ENCODE measurements at places on chromosomes 1 and 21.

- no peak for DNase-seq
These were observed 62.8 kb upstream of the PRRC2C start for GRCh38 chr1:171422511-171422910.

- DNase-seq: no peak
These were observed 18.7 kb downstream of the AK4 start for GRCh38 chr1:65166572-65167305.

GRCh38 chr21:20814090-20814489, 184.1 kb upstream of the NCAM2 start:
- no peak for DNase-seq

DNA sequence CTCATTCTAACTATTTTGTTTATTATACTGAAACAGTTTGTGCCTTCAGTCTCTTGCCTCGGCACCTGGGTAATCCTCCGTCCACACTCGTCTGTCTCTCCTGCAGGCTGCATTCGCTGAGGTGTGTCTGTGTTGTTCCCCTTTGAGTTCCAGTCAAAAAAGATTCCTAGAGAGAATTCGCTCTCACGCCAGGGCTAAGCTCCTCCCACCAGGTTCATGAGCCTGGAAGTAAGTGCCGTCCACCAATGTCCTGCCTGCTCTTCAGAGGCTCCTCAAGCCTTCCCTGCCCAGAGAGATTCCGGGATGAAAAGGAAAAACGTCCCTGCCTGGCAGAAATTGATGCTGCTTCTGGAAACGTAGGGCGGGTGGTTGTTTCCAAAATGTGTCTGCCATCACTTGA, 12.9 kb downstream of the KIAA2013 start:
- DNase-seq: no peak

GRCh38 chr1:25651824-25652741, 35.5 kb downstream of the MAN1C1 start:
- no peak for DNase-seq

GRCh38 chr1:215141460-215141859, 58.9 kb downstream of the KCNK2 start:
- no peak for DNase-seq

DNA sequence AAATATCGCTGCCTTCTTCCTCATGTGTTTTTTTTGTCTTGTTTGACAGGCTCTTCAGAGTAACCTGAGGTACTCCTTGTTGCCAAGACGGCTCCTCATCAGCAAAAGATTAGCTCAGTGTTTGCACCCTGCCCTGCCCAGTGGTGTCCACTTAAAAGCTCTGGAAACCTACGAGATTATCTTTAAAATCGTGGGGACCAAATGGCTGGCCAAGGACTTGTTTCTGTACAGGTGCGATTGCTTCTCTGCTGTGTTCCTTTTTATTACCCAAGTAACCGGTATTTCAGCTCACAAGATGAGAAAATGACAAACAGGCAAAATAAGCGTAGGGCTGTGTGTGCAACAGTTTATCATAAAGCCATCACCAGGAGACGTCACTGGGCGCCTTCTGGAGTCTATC, 42.4 kb downstream of the DOP1B start:
- no peak for DNase-seq

DNA sequence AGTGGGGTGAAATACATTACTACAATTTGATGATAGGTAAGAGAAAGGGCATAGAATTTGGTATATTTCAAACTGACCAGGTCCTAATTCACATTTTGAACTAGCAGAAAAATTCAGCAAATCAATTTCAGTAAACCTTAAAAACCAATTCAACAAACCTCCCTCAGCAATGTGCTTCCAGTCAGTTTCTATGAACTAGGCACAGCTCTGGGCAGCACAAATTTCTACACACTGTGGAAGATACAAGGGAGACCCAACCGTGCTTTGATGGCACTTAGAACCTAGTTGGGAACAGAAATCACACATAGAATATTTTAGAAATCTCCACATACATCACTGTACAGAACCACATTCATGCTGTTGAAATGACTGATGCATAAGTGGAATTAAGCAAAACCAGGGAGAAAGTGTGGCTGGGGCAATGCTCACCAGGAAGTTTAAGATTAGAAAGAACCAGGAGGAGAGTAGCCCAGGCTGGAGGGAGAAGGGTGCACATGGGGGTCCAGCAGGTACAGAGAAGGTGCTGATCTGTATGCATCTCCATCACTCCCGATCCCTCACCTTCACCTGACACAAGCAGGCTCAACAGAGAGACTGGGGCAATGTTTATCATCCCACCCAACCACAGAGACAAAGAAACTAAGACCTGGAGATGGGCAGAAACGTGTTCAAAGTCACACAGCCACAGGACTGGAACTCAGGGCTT, 14.8 kb downstream of the C1orf226 start:
- DNase-seq: no peak

DNA sequence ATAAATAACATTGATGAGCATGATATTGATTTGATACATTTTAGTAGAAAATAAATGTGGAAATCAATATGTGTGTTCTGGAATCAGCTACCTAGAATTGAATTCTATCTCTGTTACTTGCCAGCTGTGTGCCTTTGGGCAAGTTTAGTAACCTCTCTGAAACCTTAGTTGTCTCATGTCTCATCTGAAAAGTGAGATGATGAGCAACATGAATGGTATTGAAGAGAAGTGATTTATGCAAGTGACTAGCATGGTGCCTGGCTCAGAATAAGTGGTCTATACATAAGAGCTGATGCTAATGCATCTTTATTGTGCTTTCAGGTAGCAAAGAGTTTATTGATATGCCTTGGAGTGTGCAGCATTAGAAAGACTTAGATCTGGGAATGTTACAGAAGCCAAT, 383.3 kb downstream of the PRDM2 start:
- no peak for DNase-seq

DNA sequence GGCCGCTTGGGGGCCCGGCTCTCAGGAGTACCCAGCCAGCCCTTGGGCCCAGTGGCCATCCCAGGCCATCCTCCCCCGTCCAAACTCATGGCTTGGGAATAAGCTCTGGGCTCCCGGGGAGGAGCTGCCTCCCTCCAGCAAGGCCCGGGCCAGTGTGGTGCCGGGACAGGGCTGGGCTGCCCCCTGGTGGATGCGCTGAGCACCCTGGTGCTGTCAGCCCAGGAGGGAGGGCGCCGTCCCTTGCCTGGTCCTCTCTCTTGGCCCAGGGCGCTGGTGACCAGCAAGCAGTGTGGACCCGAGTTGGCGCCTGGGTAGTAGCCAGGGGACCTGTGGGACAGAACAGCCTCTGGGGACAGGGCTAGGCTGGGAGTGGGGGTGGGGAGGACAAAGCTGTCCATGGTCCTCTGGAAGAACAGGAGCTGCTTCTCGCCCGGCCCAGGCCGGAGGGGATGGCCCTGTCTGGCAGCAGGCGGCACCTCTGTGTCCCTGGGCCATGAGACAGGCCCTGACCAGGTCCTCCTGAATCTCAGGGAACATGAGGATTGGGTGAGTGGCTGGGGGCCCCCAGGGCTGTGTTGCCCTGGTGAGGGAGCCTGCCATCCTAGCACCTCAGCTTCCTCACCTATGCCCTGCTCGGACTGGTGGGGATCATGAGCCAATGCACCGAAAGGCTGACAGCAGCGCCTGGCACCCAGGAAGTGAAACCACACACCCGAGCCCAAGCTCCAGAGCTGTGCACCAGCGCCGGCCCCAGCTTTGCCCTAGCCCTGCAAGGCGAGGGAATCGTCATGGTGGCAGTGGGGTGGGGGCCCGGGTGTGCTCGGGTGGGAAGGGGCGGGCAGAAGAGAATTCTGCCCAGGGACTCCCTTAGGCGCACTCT, 9.4 kb downstream of the MORN1 start:
- DNase-seq: peak; percentile 63

DNA sequence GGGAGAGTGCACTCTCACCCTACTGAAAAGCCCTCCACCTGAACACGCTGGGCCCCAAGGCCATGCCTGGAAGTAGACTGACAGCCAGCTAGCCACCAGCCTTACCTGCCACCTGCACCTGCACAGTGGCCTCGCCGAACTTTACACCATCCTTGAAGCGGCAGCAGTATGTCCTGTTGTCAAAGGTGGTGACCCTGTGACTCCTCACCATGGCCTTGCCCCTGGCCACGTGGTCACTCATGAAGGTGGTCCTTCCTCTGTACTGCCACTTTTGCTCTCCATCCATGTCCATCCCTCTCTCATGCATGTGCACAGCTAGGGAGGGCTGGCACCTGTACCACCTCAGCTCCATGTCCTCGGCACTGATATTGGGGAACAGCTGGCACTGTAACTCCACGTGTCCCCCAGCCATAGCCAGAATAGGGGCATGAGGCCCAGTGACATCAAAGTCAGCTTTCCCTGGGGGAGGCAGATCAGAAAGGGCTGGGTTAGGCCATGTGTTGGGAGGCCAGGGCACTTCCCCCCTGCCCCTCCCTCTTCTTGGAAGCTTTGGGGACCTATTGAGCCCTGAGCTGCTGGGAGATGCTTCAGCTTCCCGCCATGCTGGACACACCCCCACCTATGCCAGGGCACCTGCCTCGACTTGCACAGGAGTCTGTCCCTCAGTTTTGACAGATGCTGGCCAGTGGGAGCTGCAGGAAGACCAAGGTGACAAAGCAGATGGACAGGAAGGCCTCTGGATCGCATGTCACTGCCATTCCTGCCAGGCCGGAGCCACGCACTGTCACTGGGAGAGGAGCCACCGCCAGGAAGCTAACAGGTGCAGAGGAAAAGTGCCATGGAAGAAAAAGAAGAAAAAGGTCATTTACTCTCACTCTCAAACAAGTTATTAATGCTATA, 24.6 kb downstream of the RNF187 start:
- DNase-seq: no peak

DNA sequence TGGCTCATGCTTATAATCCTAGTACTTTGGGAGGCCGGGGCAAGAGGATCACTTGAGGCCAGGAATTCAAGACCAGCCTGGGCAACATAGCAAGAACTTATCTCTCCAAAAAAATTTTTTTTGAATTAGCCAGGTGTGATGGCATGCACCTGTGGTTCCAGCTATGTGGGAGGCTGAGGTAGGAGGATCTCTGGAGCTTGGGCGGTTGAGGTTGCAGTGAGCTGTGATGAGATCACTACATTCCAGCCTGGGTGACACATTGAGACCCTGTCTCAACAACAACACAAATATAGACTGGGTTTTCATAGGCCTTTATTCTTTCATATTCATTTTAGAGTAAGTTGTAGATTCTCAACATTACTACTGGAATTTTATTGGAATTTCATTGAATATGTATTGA, 12.8 kb downstream of the MED18 start:
- no peak for DNase-seq

DNA sequence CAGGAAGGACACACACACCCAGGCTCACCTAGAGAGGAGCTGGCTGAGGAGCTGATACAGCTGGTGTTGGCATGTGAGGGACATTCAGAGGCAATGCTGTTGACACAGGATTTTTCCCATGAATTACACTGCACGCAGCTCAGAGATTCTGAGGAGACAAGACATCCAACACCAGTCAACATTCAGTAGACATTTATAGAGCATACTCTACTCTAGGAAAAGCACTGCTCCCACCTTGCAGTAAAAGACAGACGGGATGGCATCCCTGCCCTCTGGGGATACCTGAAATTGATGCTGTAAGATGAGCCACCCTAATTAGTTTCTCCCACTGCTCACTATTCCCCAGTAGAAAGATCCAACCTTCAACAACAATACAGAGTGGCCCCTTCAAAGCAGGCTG, 5.1 kb downstream of the LYPD8 start:
- no peak for DNase-seq

DNA sequence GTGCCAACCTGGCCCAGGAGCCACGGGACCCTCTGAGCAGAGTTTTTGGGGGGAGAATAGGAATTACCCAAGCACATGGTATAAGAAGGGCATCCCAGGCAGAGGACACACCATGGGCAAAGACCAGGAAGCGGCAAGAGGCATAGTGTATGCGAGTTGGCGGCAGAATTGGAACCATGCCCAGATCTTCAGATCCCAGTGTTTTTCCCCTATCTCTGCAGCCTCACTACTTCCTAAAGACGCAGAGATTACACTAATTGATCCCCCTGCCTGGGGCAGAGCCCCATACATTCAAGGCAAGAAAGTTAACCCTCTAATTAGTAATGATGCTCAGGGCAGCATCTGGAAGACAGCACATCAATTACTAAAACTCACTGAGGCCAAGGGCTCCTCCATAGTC, 48.2 kb downstream of the SYT2 start:
- no peak for DNase-seq

- no peak for DNase-seq
These were observed 454.2 kb downstream of the SETD4 start for GRCh38 chr21:35606146-35606545.

DNA sequence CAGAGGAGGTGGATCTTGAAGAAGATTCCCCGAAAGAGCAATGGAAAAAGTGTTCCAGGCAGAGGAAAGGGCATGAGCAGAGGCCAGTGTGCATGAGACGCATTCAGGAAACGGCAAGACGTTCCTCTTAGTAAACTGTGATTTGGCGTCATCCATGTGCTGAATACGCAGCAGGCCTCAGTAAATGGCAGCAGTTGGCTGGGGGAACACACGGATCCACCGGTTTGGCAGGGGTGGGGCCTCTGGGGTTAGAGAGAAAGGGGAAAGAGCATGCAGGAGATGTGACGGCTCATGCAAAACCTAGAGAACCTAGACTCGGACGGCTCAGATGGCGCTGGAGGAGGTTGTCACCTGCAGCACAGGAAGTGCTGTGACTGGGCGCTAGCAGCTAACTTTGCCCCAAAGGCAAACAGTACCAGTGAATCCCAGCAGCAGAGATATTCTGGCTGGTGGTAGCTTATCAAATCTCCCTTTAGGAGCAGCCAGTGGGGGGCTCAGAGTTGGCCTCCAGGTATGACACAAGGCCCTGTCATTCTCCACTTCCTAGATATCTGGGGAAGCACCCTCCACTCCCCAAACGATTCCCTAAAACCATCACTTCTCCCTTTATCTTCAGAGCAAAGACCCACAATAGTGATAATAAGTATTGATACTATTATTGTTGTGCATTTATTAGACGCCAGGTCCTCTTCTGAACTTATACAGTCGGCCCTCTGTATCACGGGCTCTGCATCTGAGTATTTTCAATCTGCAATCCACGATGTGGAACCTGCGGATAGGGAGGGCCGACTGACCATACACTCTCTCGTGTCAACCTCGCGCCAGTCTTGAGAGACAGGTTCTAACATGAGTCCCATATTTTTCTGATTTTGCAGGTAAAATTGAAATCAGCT, 7.6 kb downstream of the LAPTM5 start:
- DNase-seq: peak; percentile 52

DNA sequence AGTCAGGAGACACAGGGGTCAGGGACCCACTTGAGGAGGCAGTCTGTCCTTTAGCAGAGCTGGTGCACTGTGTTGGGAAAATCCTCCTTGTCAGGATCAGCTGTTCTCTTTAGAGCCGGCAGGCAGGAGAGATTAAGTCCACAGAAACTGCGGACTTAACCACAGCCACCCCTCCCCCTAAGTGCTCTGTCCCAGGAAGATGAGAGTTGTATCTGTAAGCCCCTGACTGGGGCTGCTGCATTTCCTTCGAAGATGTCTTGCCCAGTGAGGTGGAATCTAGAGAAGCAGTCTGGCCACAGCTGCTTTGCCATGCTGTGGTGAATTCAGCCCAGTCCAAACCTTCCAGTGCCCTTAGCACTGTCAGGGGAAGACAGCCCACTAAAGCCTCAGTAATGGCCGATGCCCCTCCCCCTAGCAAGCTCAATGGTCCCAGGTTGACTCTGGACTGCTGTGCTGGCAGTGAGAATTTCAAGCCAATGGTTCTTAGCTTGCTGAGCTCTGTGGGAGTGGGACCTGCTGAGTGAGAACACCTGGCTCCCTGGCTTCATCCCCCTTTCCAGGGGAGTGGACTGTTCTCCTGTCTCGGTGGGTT, 172.8 kb downstream of the ST6GALNAC3 start:
- DNase-seq: no peak

- DNase-seq: no peak
These were observed 1.0 kb downstream of the DNAJB4 start for GRCh38 chr1:78005755-78006154.

Measured in stimulated activated CD4-positive, alpha-beta T cell treated with anti-CD3 and anti-CD28 coated beads, Interleukin-4, amount 100 ng/mL, for 4 hours (primary cell).